ENCODE measurements at places on chromosomes 13 and 19.
A peak's percentile ranks its signal among the peaks of the same experiment; 100 is the strongest.

GRCh38 chr13:60392131-60392530, 4.9 kb upstream of the TDRD3 start:
- DNase-seq: no peak

DNA sequence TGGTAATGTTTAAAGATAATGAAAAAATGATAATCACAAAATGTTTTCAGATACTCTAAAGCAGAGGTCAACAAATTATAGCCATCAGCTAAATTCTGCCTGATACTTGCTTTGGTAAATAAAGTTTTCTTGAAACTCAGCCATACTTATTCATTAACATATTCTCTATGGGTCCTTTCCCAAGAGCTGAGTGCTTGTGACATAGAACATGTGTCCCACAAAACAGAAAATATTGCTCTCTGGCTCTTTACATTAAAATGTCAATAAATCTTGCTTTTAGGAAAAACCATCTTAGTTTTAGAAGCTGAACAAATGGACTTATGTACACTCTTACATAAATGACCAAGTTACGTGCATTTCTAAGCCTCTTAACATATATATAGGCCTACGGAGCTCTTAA, 307.1 kb downstream of the DCT start:
- no peak for DNase-seq

- no peak for DNase-seq
These were observed 2.7 kb downstream of the LILRA4 start for GRCh38 chr19:54335979-54336892.

DNA sequence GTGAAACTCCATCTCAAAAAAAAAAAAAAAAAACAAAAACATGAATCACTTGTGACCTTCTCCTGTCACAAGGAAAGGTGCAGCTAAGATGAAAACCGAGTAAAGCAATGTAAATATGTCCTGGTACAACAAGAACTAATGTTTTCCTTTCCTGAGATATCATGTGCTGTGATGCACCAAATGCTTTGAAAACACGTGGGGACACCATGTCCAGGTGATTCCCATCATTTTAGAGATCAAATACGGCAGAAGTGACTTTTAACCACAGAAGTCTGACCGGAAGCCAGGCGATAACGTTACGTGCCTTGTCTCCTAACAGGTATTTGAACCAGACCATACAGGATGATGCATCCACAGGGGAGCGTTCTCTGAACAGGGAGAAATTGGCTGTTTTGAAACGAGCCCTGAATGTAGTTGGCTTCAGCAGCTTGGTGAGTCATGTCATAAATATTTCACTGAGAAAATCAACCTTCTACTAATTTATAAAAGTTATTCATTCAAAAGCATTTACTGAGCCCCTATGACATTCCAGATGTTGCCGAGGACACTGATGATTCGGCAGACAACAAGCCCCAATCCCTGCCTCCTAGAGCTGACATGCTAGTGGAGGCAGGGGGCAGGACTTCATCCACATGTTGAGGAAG, 328.1 kb downstream of the MYO16 start:
- DNase-seq: peak; percentile 70

DNA sequence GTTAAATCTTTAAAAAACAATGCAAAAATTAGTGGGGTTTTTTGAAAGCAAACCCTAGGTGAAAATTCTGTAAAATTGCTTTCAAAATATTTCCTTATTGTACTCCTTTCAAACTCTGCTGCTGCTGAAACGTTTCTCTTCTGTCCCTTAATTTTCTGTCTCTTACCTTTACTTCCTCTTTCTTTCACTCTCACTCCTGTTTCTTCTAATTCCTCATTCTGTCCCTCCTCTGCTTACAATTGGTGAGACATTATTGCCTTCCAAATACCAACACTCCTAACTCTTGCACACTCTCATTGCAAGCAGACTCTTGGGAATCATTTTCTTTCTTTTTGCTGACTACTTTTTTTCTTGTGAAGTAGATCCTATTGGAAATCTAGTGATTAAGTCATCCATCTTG, 685.6 kb upstream of the SLITRK1 start:
- no peak for DNase-seq

DNA sequence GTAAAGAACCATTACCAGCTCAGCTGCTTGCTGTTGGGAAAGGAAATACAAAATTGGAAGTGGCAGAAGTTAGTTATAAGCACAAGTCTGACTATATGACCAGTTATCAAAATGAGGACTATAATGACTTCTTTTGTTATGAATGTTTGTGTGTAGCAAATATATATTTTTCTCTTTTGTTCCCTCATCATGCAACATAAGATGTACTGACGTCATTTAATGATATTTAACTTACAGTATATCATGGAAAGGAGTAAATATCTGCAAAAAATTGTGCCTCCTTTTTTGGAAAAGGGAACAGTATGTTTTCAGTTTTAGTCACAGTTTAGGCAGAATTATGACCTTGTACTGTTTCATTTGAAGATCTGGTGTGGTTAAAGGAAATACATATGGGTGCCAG, 356.3 kb upstream of the SLITRK5 start:
- no peak for DNase-seq

Measured in GM04503 (cell line).